ENCODE measurements at places on chromosomes 6 and 20.
A peak's percentile ranks its signal among the peaks of the same experiment; 100 is the strongest.

- no peak for DNase-seq
These were observed 60.2 kb upstream of the L3MBTL3 start for GRCh38 chr6:129957941-129958898.

GRCh38 chr6:24694198-24694597 is 24.8 kb downstream of the C6orf62 start:
- DNase-seq, result no peak

DNA sequence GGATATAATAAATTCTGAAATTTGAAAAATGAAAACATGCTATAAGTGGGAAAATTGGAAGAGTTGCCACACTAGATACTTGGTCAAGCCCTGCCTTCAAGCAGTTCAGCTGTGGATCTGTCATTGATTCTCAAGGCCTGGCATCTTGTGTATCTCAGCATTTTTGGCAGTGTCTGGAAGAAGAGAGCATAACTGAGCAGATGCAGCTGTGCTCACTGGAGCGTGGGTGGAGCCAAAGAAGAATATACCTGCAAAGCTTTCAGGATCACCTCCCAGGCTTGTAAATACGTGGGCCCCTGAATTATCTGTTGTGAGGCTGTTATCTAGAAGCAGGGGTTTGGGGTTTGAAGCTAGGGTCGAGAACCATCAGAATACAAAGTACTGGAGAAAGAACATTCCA is 31.3 kb upstream of the CHD6 start:
- peak; percentile 55 for DNase-seq

- no peak for DNase-seq
These were observed 151.1 kb downstream of the TRIM27 start for GRCh38 chr6:28772480-28773381.

DNA sequence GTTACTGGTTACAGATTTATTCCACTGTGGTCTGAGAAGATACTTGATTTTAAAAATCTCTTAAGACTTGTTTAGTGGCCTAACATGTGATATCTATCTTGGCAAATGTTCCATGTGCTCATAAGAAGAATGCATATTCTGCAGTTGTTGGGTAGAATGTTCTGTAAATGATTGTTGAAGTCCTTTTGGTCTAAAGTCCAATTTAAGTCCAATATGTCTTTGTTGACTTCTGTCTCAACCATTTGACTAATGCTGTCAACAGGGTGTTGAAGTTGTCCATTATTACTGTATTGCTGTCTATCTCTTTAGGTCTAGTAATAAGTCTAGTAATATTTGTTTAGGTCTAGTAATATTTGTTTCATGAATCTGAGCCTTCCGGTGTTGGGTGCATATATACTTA is 387.8 kb upstream of the RUNX2 start:
- DNase-seq, result no peak

DNA sequence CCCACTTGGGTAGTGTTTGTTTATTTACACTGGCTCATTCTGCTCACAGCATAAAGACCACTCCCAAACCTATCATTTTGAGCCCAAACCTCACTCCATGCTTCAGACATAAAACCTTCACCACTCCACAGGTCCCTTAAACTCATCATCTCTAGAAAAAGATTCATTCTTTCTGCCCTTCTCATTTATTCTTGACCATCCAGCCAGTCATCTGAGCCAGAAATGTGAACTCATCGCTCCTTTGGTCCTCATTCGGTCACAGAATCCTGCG is 12.4 kb downstream of the TPMT start:
- no peak for DNase-seq

DNA sequence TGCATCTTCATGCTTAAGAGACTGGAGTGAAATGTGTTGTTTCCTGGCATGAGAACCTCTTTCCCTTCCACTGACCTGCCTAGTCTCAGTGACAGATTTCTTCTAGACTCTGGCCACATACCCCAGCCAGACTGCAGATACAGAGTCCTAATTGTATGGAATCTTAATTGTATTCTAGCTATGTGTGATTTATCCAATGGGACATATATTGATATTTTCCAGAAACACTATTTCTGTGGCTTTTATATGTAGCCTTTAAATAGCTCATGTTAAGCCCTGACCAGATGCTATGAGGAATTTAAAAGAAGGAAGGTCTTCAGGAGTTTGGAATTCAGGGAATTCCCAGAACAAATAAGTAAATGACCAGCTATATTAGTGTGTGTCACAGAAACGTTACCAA is 99.0 kb downstream of the FIG4 start:
- DNase-seq, result no peak

DNA sequence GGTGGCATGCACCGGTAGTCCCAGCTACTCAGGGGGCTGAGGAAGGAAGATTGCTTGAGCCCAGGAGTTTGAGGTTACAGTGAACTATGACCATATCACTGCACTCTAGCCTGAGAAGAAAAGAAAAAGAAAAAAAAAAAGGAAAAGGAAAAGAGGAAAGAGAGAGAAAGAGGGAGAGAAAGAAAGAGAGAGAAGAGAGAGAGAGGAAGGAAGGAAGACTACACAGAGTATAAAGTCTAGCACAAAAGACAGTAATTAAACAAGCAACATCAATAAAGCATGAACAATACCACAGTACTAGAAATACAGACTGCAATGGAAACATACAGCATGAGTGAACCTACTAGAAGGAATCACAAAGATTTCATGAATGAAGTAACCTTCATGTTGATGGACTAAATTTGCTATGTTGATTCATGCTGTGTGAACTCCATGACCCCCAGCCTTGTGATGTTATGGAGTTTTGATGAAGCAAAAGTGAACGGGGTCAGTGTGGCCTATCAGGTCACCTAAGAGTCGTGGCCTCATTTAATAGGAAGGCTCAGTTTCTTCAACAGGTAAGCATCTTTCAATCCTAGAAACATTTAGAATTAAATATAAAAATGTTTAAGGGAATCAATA is 57.6 kb downstream of the NUDT3 start:
- no peak for DNase-seq

DNA sequence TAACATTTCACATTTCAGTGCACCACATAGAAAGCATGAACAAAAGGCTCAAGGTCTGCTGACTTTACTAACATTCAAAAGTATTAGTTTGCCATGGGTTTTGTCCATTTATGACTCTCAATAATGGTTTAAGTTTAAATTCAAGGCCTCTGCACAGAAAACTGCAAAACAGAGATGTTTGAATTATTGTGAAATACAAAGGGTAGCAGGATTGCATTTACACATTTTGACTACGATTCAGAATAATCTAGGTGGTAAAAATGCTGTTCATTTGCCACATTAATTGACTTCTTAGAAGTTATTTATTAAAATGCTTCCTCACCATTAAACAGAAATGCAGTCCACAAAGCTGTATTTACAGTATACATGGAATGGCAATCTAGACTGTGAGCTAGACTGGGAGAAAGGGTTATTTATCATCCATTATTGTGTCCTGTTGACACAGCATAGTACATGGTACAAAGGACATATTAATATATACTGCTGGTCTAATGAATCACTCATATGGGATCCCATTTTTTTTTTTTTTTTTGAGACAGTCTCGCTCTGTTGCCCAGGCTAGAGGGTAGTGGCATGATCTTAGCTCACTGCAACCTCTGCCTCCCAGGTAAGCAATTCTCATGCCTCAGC is 18.0 kb downstream of the USP49 start:
- DNase-seq, result no peak

DNA sequence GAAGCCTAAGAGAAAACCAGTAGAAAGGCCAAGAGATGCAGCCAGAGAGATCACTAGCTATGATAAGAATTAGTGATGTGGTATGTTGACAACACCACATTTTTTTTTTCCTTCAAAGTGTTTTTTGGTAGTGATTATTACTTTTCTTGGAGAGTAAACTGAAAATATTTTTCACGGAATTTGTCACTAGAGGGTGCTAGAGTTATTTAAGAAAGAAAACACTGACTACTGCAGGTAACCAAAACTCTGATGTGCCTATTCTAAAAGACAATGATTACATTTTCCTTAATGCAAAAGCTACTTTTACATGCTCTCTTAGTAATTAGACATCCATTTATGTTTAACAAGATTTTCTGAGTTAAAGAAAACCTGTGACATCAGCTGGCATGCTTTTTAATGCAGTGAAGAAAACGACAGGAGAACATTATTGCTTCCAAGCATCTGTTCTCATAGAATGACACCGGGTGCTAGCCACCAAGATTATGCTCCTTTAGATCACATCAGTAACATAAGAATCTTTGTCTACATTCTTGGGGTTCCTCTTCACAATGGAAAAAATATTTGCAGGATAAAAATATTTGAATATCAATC is 28.8 kb downstream of the RWDD2A start:
- DNase-seq, result peak; percentile 58

DNA sequence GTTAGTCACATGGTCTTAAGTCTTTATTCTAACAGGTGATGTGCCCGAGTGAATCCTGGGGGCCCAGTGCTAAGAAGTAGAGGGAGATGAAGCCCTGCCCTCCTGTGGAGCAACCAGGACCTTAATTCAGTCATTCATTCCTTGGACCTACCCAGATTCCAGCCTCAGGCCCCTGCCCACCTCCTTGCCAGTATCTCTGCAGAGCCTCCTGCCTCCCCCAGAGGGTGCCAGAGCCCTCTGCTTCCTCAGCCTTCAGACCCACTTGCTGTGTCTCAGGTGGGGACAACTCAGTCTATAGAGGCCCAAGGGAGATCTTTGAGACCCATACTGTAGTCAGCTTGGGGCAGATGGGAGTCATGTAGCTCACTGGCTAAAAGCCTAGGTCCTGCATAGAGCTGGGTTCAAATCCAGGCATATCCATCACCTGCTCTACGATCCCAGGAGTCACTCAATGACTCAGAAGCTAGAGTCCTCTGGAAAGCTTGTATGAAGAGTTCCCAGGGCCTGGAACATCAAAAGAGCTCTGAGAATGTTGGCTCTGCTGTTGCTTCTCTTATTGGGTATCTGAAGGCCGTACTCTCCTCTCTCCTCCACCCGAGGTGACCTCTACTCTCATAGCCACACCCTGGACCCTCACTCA is 3.9 kb upstream of the SIGLEC1 start:
- DNase-seq, result peak; percentile 67

DNA sequence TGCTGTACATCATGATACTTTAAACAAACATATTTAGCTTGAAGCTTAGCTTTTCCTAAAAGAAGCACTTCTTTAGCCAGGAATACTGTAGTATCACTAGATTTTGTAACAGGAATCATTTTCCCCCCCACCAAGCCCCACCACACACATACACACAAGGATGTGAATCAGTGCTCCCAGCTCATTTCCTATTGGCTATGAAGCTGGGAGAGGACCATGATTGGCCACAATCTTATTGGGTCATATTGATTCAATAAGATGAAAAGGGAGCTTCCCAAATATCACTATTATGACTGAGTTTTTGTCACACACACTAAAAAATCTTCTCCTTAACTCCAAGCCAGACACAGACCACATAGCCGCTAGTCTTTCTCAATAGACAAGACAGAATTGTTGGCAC is 140.5 kb upstream of the TNFAIP3 start:
- no peak for DNase-seq

DNA sequence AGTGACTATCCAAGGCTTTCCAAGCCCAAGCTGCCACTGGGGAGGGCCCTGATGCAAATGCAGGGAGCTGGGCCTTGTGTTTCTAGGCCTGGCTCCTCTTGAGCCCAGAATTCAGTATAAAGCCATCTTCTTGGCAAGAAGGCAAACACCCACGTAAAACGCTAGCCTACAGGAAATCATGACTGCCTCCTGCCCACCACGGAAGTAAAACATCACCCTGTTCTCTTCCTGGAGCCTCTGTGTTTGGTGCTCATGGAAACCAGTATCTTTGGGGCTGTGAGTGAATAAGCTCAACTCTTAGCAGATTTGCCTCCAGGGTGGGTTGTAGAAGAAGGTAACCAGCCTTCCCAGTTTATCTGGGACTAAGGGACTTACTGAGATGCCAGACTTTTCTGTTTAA is 271.0 kb downstream of the ZNF217 start:
- no peak for DNase-seq

- peak; percentile 57 for DNase-seq
These were observed 3.3 kb upstream of the ASXL1 start for GRCh38 chr20:32354592-32355416.

GRCh38 chr6:125194941-125195340 is 41.4 kb downstream of the TPD52L1 start:
- DNase-seq, result no peak

- DNase-seq, result no peak
These were observed 3.5 kb downstream of the RING1 start for GRCh38 chr6:33211666-33212422.

GRCh38 chr20:9903048-9903655 is 64.3 kb upstream of the PAK5 start:
- no peak for DNase-seq

Measured in T47D (cell line).